ENCODE measurements at places on chromosomes 4 and X.

- DNase-seq: no peak
These were observed 44.3 kb downstream of the CCSER1 start for GRCh38 chr4:90171491-90171890.

GRCh38 chrX:151676196-151676595 is 19.1 kb upstream of the PRRG3 start:
- DNase-seq: no peak

DNA sequence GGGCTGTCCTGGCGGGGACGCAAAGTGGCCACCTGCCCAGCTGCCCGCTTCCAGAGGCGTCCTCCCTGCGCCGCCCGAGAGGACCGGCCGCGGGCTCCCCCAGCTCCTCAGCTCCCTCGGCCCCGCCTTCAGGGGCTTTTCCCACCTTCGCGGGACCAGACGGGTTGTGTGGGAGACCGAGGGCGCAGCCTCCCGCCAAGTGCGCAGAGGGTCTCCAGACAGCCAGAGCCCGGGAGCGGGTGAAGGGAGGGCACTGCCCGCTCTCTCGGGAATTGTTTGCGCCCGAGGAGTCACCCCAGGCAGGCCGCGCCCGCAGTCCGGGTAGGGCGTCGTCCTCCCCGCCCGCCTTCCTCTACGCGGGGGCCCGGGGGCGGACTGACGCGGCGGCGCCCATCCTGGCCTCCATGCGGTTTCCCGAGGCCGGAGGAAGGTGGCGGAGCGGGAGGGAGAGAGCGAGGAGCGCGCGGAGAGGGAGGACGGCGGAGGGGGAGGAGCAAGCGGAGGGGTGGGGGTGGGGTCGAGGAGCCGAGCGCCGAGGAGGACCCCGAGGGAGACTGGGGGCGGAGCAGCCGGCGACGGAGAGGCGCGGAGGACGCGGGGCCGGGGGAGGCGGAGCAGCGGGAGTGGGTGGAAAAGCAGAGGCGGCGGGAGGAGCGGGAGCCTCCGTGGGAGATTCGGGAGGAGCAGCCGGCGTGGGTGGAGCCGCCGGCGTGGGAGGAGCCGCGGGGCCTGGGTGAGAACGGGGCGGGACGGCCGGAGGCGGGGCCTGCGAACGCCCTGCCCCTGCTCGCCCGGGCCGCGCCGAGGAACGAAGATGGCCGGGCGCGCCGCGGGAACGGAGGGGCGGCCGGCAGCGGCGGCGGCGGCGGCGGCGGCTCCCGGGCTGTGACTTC is 47.5 kb downstream of the CLDN34 start:
- DNase-seq: peak; percentile 86

GRCh38 chrX:153578200-153578835 is 20.6 kb downstream of the CCNQ start:
- DNase-seq: no peak

All from putamen (tissue), 1 donor.